ENCODE measurements at places on chromosomes 13 and 19.

DNA sequence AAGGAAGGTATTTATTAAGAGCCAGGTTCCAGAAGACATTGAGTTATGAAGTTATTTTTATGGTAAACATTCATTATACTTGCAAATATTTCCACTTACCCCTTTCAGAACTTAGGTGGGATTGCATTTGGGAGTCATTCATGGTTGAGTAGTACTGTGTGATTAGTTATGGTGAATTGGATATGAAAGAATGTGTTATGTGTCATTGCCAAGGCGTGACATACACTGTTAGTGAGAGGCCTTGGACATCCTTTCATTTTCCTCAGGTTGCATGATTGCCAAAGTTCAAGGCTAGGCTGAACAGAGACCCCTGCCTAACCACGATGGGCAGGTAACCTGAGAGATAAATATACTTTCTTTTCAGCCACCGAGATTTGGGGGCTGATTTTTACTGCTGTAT is 40.9 kb upstream of the MYO16 start:
- no peak for DNase-seq

GRCh38 chr13:74796157-74796556 is 662.0 kb upstream of the KLF12 start:
- no peak for DNase-seq

DNA sequence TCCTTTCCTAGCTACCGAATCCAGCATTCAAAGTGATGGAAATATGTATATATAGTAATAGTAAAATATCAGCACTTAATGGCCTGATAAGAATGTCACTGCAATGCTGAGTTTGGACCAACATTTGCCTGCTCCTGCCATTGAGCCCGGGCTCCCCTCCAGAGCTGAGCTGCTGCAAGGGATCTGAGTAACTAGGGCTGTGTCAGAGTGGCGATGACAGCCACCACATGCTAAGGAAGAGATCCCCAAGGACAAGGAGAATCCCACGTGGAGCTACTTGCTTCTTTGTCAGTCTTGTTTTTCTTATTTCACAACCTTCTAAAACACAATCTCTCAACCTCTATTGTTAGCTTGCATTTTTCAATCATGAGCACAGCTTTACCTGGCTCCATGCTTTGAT is 19.5 kb upstream of the ALOX5AP start:
- DNase-seq = no peak

- DNase-seq = no peak
These were observed 13.4 kb upstream of the RANBP3 start for GRCh38 chr19:5991244-5991838.

DNA sequence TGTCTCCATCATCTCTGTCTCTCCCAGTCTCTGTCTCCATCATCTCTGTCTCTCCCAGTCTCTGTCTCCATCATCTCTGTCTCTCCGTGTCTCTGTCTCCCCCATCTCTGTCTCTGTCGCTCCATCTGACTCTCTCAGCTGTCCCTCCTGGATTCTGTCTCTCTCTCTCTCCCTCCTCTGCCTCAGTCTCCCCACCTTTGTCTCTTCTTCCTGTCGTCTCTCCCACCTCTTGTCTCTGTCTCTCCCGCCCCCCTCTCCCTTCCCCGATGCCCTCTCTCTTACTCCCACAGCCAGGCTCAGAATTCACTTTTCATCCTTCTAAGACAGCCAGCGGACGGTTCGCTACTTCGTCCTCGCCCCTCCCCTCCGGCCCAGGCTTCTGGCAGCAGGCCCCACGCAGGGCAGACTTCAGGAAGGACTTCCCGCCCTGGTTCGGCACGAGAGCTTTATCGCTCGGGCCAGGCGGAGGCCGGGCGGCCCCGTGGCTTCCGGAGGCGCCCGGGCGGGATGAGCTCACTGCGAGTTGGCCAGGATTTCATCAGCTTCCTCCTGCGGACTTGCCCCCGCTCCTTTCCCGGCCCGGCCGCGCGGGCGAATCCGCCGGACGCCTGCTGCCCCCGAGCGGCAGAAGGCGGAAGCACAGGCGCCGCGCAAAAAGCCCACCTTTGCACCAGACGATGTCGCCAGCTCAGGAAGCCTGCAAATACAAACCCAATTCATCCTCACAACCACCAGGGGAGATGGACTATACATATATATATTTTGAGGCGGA is 12.4 kb upstream of the CCDC9 start:
- peak; percentile 95 for DNase-seq
